ENCODE measurements at places on chromosomes 3 and 15.

GRCh38 chr3:100537646-100538338 lies 45.4 kb downstream of the TMEM45A start:
- no peak for DNase-seq

GRCh38 chr3:105731686-105732085 lies 137.1 kb downstream of the CBLB start:
- no peak for DNase-seq

GRCh38 chr15:32855942-32856341 lies 138.1 kb downstream of the GREM1 start:
- no peak for DNase-seq

- no peak for DNase-seq
These were observed 21.4 kb upstream of the MCF2L2 start for GRCh38 chr3:183449791-183450190.

DNA sequence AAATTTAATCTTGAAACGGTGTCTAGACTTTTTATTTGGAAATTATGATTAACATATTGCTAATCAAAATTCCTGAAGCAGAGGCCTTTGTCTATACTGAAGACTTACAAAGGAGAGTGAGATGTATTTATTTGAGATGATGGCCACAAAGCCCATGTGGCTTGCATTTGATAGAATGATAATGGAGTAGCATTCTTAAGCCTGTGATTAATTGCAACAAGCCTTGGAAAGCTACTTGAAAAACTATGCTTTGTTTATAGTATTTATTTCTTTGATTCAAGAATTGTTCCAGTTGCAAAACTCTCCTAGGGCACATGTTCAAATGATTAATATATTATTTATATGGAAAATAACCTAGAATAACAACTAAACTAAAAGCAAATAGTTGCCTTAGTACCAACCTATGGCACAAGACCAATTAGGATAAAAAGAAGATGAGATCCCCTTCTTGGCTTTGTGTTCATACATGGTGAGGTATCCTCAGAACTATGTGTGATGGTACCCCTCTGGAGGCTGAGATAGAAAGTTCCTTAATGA lies 244.1 kb upstream of the TBL1XR1 start:
- no peak for DNase-seq

GRCh38 chr15:101240358-101240757 lies 11.5 kb downstream of the CHSY1 start:
- DNase-seq, result no peak

- no peak for DNase-seq
These were observed 38.8 kb upstream of the IQSEC1 start for GRCh38 chr3:13111873-13112520.

DNA sequence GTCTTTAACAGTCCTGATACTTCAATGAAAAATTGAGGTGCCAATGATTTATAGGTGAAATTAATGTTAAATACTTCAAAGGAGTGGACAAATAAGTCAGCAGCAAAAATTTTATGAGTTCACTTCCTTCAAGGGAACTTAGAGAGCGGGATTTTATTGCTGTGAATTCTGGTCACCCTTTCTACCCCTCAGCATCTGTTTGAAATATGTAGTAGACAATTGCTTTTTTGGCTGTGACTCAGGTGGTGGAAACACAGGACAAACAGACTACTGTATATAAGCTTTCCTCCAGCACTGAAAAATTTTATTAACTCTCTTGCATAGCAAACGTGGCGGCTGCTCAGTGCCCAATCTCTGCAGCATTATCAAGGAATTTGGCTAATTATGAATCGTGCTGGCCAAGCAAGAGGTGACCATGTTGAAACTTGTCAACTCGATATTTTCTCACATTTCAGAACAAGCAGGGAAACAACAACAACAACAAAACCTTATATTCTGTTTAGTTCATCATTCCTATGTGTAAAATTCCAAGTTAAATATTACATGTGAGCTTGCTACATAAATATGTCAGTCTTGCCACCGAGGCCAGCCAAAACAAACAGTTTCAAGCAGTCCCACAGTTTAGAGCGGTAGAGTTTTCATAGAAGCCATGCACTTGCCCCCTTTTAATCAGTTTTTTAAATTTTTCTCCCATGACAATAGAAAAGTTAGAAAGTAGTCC lies 420.2 kb downstream of the FOXP1 start:
- DNase-seq, result no peak

- no peak for DNase-seq
These were observed 328.5 kb downstream of the RBMS3 start for GRCh38 chr3:29609328-29609811.

GRCh38 chr15:85518979-85519761 lies 138.8 kb downstream of the AKAP13 start:
- no peak for DNase-seq

- DNase-seq, result no peak
These were observed 62.7 kb downstream of the NPTN start for GRCh38 chr15:73570355-73571032.

- DNase-seq, result no peak
These were observed 41.1 kb downstream of the LIMD1 start for GRCh38 chr3:45635475-45636256.

GRCh38 chr15:77636209-77636608 lies 3.5 kb upstream of the LINGO1 start:
- no peak for DNase-seq

- DNase-seq, result no peak
These were observed 77.1 kb downstream of the NR1I2 start for GRCh38 chr3:119858957-119859356.

DNA sequence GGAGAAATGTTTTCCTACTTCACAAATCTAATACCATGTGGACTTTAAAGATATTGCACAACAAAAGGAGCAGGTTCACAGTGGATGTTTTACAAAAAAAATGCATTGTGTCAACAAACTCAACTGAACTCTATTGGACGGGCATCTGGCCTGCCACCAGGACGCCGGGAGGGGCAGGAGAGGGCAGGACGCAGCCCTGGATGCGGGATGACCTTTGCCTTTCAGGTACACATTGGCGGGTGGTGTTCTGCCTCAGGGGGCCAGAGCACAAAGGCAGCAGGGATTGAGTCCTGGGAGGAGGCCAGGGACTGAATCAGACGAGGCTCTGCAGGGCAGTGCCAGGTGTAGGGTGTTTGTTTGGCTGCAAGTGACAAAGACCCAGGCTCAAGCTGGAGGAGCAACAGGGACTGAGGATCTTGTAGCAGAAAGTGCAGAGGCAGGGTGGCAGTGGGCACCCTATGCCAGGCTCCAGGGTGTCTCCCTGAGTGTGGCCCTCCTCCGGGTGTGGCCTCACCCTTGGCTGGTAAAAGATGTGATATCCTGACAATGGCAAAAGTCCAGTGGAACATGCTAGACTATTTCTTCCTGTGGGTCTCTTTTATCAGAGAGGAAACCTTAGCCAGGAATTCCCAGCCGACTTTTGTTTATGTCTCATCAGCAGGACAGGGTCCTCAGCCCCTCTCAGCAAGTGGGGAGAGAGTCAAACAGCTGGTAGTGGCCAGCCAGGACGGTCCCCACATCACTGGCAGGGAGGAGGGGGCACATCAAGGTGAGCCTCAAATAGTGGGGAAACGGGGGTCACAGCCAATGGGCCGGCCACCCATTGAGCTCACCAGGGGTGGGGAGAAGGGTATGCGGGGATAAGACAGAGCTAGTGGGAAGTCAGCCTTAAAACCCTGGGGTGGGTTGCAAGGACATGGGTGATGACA lies 29.7 kb upstream of the KLF13 start:
- DNase-seq, result no peak

DNA sequence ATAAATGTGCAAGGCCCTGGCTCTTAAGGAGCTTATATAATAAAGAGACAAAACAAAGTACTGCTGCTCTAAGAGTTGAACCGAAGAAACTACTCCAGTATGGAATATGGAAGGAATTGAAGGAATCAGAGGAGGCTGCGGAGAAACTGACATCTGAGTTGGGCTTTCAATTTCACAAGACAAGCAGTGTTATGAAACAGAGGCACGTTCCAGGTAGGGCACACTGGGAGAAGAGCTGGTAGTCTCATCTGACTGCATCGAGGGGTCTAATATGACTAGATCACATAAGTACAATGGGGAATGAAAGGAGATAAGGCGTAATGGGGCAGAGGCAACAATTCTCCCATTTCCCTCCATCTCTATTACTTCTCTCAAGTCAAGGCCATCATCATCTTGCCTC lies 68.3 kb upstream of the CDAN1 start:
- no peak for DNase-seq

- DNase-seq, result no peak
These were observed 57.9 kb upstream of the SEC22A start for GRCh38 chr3:123143669-123144411.

GRCh38 chr15:88982304-88982945 lies 69.2 kb upstream of the MFGE8 start:
- DNase-seq, result no peak
